ENCODE measurements at places on chromosomes 13 and 19.

- DNase-seq = peak; percentile 94
These were observed 124.2 kb downstream of the CACNA1A start for GRCh38 chr19:13381827-13382632.

DNA sequence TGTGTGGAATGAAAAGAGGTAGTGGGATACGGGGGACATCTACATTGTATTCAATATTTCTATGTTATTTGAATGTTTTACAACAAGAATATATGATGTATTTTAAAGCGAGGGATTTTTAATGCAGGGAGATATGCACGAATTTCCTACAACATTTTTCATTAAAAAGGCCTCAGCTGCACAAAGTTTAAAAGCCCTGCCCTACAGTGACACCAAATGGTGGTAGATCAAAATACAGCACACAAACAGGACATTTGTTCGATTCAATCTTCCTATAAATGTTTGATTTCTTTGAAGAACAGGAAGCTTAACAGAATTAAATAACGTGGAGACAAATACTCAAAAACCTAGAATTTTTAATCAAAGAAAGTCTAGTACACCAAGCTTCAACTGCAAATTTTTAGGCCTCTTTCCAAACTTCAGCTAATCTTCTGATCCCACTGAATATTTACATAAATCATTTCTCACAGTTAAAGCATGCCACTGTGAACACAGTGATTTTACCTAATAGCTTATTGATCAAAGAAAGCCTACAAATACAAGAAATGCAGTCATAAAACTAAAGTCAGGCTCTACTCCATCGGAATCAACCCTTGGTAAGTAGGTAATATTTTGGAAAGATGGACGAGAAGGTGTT is 257.2 kb downstream of the DIAPH3 start:
- DNase-seq = peak; percentile 45

DNA sequence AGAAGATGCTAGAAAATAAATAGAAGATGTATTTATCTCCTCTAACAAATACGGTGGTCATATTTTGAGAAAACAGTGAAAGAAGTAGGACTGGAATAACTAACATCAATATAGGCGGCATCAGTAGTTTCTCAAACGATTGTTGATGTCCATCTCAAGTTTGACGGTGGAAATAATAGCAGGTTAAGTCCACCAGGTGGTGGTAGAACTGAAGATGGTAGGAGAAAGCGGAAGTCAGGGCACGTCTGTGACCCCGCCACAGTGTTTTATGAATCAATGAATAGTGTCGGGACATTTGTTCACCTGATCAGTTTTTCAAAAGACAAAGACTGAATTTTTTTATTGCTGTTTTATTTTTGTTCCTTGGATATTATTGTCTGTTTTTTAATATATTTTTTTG is 706.4 kb upstream of the SLC10A2 start:
- no peak for DNase-seq

DNA sequence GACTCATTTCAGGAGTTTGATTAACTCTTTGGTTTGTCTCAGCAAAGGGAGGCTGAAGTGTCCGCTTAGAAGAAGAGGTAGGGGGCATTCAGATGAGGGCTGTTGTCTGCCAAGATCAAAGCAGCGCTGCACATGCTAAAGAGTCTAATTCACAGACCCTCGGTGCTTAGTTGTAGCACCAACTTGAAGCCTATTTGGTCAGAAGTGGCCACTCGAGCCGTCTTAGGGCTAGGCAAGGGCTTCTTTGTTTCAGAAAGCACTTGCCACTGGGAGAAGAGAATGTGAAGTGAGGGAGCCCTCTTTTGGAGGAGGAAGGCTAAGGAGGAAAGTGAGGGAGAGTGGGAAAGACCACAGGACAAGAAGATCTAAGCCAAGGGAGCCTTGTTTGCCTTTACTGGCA is 313.4 kb upstream of the TMTC4 start:
- no peak for DNase-seq

- no peak for DNase-seq
These were observed 407 bp upstream of the ZNF440 start for GRCh38 chr19:11813703-11814028.

DNA sequence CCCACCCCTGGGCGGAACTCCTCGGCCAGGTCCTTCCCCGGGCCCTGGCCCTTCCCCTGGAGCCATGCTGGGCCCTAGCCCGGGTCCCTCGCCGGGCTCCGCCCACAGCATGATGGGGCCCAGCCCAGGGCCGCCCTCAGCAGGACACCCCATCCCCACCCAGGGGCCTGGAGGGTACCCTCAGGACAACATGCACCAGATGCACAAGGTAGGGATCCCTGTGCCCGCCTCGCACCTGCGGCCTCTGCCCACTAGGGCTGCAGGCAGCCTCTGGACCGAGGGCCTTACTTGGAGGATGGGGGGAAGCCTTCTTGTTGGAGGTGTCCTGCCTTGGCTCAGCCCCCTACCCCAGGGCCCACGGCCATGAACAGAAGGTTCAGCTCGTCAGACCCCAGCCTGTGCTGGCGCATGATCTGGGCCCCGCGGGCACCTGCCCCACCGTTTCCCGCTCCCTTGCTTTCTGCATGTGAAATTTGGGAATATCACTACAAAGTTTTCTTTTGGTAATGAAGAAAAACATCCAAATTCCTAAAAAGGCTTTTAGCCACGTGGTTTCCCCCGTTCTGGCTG is 23.4 kb downstream of the SMARCA4 start:
- DNase-seq = no peak

- DNase-seq = no peak
These were observed 51.6 kb downstream of the CHST8 start for GRCh38 chr19:33673258-33673875.

DNA sequence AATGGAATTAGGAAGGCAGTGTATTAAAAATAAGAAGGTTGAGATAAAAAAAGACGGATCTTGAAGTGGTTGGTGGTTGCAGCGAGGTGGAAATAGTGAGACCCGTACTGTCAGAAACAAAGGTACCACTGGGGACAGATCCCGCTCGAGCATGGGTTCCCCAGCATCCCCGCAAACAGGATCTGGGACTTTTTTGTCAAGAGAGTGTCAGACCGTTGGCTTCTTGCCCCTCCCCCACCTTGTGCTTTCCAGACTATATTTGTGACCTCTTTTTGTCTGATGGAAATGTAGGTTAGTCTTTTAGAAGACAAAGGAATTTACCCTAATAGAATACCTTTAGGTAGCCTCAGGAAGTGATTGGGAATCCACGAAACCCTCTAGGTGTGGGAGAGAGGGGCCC is 4.2 kb downstream of the GATAD2A start:
- DNase-seq = no peak

DNA sequence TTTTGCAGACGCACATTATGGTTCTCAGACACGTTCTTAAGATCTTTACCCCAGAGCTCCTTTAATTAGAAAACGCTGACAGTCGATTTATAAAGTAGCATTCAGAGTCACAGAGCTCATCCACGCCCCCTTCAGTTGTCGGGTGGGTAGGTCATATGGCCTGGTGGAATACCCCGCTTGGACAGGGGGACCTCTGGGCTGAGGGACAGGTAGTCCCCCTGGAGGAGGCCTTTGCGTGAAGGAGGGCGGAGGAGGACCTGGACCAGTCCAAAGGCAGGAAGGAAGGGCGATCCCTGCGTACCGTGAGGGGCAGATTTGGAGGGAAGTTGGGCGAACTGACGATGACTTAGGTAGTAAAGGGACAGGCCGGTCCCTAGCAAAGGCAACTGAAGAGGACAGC is 20.5 kb downstream of the VASP start:
- DNase-seq = no peak

DNA sequence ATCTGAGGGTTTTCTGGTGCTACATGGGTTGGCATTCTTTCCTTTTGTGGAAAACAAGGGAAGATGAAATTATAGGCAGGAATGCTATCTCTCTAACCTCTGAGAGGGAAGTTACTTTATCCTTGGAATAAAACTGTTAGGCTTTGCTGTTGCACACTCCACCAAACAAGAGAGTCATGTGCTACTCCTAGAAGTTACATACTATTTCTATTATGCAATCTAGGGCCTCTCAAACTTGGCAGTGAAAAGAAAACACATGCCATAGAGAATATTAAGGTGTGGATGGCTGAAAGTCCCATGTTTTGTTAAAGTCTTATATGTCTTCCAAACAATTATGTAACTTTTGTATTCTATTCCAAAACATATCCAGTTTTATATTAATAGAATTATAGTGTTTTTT is 367.9 kb downstream of the SLC7A1 start:
- DNase-seq = peak; percentile 88

DNA sequence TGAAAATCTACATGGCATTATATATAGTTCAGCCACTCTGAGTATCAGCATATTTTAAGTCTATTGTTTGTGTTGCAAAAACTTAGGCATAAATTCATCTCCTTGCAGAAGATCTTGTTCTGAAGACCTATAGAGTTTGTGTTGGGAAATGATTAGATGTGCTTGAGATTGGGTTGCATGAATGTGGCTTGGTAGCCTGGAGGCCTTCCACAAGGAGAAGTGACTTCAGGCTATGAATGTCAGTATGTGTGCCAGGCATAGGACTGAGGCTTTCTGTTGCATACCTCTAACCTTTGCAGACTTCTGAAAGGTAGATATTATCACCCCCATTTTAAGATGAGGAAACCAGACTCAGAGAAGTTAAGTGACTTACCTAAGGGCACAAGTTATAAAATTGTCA is 188.6 kb downstream of the OLFM4 start:
- no peak for DNase-seq

GRCh38 chr19:39196860-39197562 is at the start of gene NCCRP1:
Gene NCCRP1, plus strand, starts transcription at chr19:39196964. Its CDS starts 19 bp downstream, at chr19:39196983.
- DNase-seq = no peak

DNA sequence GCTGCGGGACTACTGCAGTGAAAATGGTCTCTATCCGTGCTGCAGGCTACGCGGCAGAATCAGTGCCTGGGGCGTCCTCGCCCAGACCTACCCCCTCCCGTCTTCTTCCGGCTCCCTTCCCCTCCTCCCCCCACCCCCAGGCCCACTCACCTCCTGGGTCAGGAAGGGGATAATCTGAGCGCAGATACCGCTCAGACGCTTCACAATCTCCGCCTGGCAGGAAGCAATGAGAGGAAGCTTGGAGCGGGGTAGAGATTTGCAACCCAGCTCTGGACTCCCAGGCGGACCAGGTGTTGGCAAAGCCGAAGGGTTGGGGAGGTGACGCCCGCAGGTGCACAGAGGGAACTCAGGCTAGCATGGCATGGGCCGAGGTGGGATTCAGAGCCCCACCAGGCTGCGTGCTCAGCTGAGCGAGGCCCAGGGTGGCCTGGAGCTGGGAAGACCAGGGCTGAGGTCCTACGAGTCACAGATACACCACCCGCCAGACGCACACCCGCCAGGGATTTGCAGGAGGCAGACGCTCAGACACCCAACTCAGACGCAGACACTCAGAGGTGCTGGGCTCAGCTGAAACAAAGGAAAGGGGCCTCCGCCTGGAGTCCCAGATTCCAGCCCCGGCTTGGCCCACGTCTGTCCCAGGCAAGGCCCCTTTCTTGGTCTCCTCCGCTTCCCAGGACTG is 4.1 kb downstream of the TLE2 start:
- DNase-seq = no peak

GRCh38 chr13:34416971-34417380 is 525.1 kb upstream of the NBEA start:
- peak; percentile 79 for DNase-seq

DNA sequence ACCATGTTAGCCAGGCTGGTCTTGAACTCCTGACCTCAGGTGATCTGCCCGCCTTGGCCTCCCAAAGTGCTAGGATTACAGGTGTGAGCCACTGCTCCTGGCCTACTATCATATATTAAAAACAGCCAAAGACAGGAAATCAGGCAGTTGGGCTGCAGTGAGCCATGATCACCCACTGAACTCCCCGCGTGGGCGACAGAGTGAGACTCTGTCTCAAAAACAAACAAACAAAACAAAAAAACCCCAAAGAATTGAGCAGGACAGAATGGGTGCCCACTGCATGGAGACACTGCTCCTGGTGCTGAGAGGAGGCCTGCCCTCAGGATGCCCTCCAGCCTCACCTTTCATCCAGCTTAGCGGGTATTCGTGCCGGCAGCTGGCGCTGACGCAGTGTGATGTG is 5.2 kb upstream of the RINL start:
- no peak for DNase-seq

DNA sequence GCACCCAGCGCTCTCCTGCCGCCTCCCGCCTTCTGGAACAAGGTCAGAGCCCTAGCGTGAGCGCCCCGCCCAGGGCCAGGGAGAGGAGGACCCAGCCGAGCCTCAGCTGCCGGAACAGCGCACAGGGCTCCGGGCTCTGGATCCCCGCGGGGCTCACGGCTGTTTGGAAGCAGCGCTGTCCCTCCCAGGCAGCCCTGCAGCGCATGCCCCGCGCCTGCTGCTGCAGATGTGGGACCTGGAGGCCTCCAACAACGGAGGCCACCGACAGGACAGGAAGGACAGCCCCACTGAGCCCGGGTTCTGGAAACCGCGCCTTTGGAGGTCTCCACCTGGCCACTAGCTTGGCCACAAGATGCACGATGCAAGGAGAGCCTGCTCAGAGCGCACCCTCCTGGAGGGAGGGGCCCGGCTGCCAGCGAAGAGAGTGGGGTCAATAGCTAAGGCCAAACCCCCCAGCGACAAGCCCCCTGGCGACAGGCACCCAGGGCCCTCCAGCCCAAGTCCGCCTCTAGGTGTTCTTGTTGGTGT is 12.6 kb downstream of the ZSCAN18 start:
- DNase-seq = no peak

DNA sequence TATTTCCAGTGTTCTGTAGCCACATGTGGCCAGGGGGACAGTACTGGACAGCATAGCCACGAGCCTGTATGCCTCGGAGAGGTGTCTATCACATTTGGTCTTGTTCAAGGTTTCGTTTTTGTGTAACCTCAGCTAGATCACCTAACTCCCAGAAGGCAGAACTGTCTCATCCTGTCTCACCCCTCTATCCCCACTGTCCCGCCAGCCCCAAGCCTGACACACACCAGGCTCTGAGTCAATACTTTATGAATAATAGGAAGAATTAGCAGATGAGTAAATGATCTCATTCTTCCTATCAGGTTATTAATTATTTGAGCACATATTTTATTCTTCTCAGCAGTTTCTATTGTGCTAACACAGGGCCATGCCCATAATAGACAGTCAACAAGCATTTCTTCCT is 132.2 kb downstream of the NUFIP1 start:
- DNase-seq = no peak

DNA sequence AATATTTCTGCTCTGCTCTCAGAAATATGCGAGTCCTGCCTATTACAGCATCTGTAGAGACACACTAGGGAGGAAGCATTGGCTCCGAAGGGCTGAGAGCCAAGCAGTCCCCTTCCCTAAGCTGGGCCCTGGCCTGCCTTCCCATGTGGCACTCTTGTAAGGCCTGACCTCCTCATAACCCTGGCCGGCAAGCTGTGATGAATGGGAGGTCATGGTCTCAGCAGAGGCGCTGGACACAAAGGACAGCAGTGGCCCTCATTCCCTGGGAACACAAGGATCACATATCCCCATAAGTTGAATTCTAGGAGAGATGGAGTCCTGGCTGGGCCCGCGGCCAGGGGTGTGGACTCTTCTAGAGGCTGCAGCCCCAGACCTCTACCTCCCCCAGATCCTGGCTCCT is 483.3 kb downstream of the ZNF536 start:
- DNase-seq = no peak

Data from umbilical cord (tissue), 2 donors.